ENCODE measurements at places on chromosomes 2 and 18. TPM values are rescaled to one million over a fixed set of nuclear protein-coding genes. Genes with fewer than 3 reads are reported as not detected.

DNA sequence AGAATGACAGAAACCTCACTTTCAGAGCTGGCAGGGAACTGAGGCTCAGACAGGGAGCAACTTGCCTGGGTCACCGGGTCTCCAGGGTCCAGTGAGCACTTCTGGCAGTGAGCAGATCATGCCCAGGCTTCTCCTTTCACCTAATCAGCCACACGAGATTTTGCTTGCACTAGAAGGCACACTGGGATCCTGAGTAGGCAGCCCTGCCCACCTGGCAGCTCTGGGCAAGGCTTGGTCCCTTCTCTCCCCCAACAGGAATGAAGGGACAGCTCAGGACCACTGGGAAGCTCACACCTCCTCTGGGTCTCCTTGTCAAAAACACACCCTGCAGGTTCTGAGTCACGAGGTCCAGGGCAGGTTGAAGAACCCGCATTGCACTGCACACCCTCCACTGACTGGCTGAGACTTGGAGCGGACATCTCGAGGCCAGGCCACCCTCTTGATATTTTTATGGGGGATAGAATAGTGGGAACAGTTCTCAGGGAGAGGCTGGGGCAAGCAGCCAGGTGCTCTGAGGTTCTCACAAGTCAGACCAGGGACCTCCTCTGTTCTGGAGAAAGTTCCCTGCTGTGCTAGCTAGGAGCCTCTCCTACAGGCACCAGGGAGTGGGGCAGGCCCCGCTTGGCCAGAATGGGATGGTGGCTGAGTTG lies 5.7 kb downstream of the MAL start:
- no peak for DNase-seq

DNA sequence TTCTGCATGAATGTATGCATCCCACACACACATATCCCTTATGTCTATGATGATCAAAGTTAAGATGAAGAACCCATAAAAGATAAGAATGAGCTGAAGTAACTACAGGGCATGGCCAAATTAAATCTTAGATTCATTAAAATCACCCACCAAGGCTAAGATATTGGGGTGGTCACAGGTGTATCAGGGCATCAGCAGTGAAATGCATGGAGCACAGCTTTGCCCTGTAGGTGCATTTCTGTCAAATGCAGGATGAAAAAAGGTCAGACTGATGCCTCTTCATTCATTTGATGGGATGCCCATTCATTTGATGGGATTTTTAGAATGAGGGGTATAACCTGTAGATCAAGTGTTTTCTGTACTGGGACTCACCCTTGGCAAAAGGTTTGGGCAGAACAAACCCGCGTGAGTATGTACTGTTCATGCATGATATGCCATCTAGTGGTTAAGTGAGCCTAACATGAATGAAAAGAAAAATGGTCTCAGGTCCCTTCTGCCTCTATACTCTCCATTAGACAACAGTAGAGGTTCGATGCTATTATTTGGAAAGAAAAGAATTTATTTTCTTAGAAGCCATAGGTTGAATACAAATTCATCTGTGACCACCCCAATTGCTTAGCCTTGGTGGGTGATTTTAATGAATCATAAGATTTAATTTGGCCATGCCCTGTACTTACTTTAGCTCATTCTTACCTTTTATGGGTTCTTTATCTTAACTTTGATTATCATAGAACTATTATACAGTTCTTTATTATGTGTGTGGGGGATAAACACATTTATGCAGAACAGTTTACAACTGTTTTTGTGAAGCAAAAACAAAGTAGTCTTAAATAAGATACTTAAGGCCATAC lies 43.2 kb upstream of the NOSTRIN start:
- DNase-seq: peak; percentile 49

- no peak for DNase-seq
Measured at GRCh38 chr2:7075834-7076233, 158.6 kb downstream of the RNF144A start.

The POU3F3 gene
- not detected for polyA plus RNA-seq

The ITPRIPL1 gene
- 3.5 TPM for polyA plus RNA-seq
